IMR-90 (cell line): ENCODE measurements at places on chromosomes 12 and 14. TPM values are rescaled to one million over a fixed set of nuclear protein-coding genes. Genes with fewer than 3 reads are reported as not detected.

The RNASE7 gene
- total RNA-seq: not detected in 2 replicates

The BRF1 gene
- total RNA-seq: 12.4 and 13.3 TPM in 2 replicates

The DCTN2 gene
- 114 and 125 TPM in 2 replicates for total RNA-seq

DNA sequence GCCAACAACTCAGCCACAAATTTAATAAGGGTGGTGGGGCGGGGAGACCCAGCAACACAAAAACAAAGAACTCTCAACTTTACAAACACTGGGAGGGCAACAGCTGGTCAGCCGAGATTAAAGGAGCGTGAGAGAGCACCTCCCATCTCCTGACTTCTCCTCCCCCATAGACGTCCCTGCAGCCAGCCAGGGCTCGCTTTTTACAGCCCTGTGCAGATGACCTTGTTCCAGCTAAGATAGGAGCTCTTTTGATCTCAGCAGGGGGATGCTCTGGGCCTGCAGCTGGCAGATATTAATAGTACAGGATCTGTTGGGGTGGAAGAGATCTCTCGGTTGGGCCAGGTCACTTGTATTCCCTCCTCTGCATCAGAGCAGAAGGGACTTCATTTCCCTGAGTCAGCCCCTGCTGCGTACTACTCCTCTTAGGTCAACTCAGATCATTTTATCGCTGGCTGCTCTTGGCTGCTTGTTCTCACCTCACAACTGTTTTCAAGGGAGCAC lies 475.8 kb downstream of the RAD51B start:
- no peaks in the 10 kb centered on the region for H3K36me3 ChIP-seq
- no peaks in the 10 kb centered on the region for H3K27me3 ChIP-seq
- no peak overlapping the region for H3K27ac ChIP-seq

- DNase-seq: no peak
- peaks cover 2% of the 10 kb centered on the region; the same call in 1 of the 2 replicates for H3K27me3 ChIP-seq
- H3K4me1 ChIP-seq: peaks cover 22% of the 10 kb centered on the region
- no peak overlapping the region for H3K4me3 ChIP-seq
- peaks cover 1% of the 10 kb centered on the region; the same call in 1 of the 2 replicates for H3K36me3 ChIP-seq
- H3K27ac ChIP-seq: no peak overlapping the region
These were observed 51.2 kb downstream of the PITPNM2 start for GRCh38 chr12:123099560-123100192.

DNA sequence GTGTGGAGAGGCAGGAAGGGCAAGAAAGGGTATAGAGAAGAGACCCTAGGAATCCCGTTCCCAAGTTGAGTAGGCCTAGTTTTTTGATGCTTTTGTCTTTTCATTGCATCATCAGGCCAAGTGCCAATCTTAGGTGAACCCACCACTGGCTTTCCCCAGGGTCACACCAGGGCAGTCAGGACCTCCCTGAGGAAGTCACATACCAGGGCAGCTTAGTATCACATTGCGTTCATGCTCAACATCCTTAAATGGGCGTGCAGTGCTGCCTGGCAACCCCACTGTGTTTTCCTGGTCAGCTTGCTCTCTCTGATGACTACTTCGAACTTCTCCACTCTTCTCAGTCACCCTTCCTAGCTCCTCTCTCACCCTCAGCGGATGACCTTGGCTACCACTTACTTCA lies 9.0 kb downstream of the ASIC1 start:
- H3K36me3 ChIP-seq: no peaks in the 10 kb centered on the region
- H3K27me3 ChIP-seq: no peaks in the 10 kb centered on the region
- peak overlapping the region; percentile 61 for H3K27ac ChIP-seq
- no peak overlapping the region for H3K4me3 ChIP-seq
- H3K4me1 ChIP-seq: peaks cover 10% of the 10 kb centered on the region

DNA sequence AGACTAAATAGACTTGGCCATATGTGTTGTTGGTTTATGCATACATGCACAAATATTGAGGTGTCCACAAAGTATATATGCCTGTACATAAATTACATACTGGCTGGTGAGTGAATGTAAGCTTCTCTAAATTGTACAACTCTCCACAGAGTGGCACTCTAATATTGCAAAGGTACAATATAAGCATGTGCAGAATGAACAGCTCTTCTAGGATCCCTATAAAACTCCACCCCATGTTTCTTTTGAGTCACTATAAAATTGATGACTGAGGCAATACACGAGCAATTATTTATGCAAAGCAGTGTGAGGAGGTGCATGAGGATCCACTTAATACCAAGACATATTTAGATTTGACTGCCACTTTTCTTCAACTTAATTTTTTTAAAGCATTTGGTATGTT lies 172.2 kb downstream of the NAV3 start:
- DNase-seq: peak; percentile 15
- H3K4me3 ChIP-seq: no peak overlapping the region
- H3K36me3 ChIP-seq: peaks cover 7% of the 10 kb centered on the region
- no peak overlapping the region for H3K27ac ChIP-seq
- no peaks in the 10 kb centered on the region for H3K27me3 ChIP-seq

GRCh38 chr12:13595536-13596443 lies 385.6 kb downstream of the GRIN2B start:
- no peaks in the 10 kb centered on the region for H3K27me3 ChIP-seq
- DNase-seq: no peak
- H3K27ac ChIP-seq: no peak overlapping the region
- no peaks in the 10 kb centered on the region for H3K36me3 ChIP-seq
- H3K4me3 ChIP-seq: no peak overlapping the region
- H3K4me1 ChIP-seq: no peaks in the 10 kb centered on the region

DNA sequence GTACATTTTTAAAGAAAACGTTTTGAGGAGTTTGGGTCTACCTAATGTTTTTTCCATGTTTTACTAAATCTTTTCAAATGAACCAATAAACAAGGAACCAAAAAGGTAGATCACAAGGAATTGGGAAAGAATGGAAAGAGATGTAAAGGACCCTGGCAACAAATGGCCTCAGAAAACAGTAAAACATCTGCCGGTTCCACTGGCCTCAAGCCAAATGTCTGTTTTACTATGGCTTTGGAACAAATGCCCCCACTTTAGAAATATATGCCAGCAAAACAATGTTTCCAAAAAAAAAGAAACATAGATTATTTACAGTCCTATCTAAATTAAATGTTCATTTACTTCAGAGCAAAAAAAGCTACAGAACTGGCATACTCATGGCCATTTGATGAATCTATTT lies 3.0 kb downstream of the TRMT5 start:
- H3K27ac ChIP-seq: no peak overlapping the region
- H3K27me3 ChIP-seq: no peaks in the 10 kb centered on the region
- H3K4me1 ChIP-seq: peaks cover 3% of the 10 kb centered on the region; the same call in 1 of the 2 replicates
